ENCODE measurements at places on chromosomes 16 and 17. TPM values are rescaled to one million over a fixed set of nuclear protein-coding genes. Genes with fewer than 3 reads are reported as not detected.

DNA sequence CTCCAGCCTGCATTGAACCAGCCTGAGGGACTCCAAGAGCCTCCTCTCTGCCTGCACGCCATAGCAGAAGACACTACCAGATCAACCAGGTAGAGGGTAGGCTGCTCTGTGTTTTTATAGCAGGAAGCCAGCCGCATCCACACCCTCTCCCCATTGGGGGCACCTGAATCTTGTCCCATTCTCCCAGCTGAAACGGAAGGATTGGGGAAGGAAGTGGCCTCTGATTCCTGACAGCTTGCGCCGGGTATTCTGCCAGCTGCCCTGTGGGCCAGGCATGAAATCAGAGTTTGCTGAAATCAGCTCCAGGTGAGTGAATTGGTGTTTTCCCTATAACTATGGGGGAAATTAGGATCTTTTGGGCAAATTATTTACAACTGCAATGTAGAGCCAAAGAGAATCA lies at the start of gene ZP2:
Gene ZP2, minus strand, starts transcription at position 89 of the 400 bp plus-strand sequence. Its CDS starts 27 bp downstream, at position 62.
- H3K27ac ChIP-seq, result no peak within 1 kb of the TSS
- no peak within 1 kb of the TSS for H3K4me3 ChIP-seq
- H3K27me3 ChIP-seq, result no peaks in the 10 kb centered on the region
- H3K4me1 ChIP-seq, result no peaks in the 10 kb centered on the region
- no peaks in the 10 kb centered on the region for H3K36me3 ChIP-seq
- no peak for DNase-seq

Gene LHX1
- 5.4 TPM for total RNA-seq

GRCh38 chr16:80806927-80807340 lies 2.5 kb upstream of the CDYL2 start:
- no peaks in the 10 kb centered on the region for H3K36me3 ChIP-seq
- H3K4me1 ChIP-seq, result peaks cover 5% of the 10 kb centered on the region
- no peak for DNase-seq
- no peaks in the 10 kb centered on the region for H3K27me3 ChIP-seq
- H3K4me3 ChIP-seq, result no peak overlapping the region

Gene TLCD1
- 3.0 TPM for total RNA-seq

GRCh38 chr16:89646906-89647305 lies 10.6 kb downstream of the CHMP1A start:
- no peak overlapping the region for H3K4me3 ChIP-seq
- H3K4me1 ChIP-seq, result peaks cover 1% of the 10 kb centered on the region
- H3K27ac ChIP-seq, result no peak overlapping the region
- DNase-seq, result no peak

Gene CASKIN1
- 10.4 TPM for total RNA-seq

All from spinal cord (tissue), 10 donors.